Progenitor cell of endocrine pancreas (in vitro differentiated cells): ENCODE measurements at places on chromosomes 16 and 17.

DNA sequence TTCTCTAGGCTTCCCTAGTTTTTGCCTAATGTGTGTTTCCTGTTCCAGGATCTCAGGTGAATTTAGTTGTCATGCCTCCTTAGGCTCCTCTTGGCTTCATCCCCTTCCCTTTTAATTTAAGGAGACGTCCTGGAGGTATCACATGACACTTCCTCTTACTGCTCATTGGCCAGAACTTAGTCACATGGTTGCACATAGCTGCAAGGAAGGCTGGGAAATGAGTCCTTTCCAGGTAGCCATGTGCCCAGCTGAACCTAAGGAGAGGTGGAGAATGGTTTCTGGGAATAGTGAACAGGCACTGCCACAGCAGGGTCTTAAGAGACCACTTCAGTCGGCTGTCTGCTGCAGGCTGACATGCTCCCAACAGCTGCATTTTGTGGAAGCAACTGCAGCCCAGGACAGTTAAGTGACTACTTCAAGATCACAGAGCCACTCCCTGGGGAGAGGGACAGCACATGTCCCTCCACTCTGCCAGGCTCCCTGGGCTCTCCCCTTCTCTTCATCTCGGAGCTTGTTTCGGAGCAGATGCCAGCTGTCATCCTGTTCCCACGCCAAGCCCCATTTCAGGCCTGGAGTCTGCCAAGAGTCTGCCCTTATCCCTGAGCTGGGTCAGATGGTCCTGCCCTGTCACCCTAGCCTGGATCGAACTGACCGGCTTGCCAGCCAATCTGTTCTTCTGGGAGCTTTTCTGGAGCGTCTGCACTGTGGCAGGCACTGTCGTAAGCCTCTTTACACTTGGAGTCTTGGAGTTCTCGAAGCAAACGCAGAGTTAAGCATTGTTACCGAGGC is 81.4 kb upstream of the FOXF1 start:
- DNase-seq = no peak

GRCh38 chr17:4446326-4447071 is 12.8 kb downstream of the SPNS3 start:
- no peak for DNase-seq

- DNase-seq = no peak
These were observed 82.1 kb downstream of the CCT6B start for GRCh38 chr17:34879146-34879545.

GRCh38 chr16:7423434-7424044 is 90.9 kb downstream of the RBFOX1 start:
- no peak for DNase-seq

DNA sequence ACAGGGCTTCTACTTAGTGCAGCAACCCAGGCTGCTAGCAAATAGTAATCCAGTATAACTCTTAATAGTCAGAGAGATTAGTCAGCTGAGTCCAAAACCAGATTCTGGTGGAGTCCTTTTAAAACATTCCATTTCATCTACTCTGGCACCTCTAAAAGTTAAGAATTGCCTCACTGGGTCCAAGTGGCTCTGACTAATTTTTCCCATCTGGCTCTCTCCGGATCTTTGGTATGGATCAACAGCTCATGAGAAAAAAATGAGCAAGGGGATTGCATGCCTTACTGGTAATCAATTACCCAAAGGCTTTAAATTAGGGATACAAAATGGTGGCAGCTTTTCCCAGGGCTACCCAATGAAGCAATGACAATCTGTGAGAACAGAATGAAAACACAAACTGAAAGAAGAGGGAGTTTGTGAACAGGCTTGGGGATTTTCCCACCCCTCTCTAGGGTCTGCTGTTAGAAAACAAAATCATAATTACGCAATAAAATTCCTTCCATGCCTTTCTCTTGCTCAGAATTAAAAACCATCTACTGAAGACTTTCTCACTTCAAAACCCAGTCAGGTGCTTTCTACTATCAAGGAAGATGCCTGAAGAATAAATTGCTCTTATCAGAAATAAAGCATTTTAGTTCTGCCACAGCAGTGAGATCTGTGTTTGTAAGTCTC is 84.6 kb upstream of the PMFBP1 start:
- no peak for DNase-seq

GRCh38 chr16:70258946-70259345 is 7.2 kb upstream of the EXOSC6 start:
- no peak for DNase-seq

DNA sequence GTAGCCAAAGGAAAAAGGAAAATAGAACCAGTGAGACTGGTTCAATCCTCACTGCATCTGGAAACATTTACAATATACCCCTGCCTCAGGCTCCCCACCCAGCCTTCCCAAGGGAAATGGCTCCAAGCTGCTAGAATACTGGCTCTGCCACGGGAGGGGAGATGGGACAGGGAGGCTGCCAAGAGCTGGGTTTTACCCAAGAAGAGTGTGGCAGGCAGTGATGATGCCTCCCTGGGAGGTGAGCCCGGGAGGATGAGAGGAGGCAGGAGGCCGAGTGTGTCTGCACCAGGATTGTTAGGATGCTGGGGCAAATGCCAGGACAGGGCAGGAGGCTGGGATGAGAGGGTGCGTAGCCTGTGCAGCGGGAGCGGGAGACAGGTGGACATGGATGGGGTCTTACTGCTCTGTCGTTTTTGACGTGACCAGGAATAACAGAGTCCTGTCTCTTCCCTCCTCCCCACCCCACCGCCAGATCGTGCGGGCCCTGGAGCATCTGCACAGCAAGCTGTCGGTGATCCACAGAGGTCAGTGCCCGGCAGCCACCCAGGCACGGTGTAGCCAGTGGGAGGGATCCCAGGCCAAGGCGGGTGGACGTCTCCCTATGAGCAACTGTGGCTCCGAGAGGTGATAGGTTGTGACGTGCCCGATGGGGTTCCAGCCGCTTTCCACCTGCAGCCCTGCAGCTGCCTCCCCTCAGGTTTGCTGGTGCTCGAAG is 18.4 kb downstream of the MAP2K3 start:
- no peak for DNase-seq

DNA sequence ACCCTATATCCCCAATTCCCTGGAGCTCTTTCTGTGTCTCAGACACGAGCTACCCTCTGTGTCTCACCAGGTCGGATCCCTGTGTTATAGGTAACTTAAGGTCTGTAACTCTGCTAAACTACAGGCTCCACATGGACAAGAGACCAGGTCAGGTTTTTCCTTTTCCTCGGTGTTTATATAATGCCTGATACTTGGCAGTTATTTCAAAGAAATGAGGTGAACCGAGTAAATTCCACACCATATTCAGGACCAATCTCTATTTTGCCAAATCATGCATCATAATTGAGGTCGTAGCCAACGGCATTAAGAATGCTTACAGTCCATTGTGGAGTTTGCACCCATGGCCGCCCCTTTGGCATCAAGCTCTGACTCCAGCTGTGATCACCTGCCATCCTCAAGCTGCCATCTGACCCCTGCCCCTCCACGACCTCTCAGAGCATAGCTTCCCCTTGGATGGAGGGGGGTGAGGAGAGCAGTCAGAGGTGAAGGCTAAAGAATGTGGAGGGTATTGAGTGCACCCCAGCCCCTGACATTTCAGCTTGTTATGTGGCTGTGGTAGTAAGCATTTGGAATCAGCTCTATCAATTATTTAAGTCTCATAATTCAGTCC is 434.7 kb upstream of the RBFOX1 start:
- no peak for DNase-seq
